EL (cell line): ENCODE measurements at places on chromosomes 5 and 9.

DNA sequence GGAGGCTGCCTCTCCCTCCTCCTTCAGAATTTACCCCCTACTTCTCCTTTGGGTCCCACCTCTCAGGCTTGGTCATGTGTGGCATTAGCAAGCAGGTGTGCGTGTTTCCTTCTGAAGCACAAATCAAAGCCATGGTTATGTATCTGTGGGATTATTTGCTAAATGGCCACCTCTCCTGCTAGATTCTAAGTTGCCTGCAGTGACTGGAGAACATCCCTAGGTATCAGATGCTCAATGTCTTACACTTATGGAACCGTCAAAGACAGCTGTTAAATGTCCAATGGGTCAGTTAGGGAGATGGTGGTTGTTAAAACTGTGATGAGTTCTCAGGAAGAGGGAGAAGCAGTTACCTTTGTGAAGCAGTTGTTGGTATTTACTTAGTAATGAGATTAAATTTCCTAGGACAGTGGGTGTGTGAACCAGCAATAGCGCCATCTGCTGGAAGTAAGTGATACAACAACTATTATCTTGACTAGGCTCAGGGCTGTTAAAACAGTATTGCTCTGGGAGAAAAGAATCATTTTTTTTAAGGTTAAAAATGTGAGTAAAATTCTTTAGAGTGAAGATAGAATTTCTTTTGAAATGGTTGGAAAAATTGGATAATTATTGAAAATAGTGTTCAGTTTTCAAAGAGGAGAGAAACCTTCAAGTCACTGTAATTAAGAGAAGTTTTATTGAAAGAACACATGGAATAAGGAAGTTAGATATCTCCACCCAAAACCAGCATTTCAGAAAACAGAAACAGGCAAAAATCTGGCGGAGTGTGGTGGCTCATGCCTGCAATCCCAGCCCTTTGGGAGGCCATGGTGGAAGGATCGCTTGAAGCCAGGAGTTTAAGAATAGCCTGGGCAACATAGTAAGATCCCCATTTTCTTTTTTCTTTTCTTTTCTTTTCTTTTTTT is 71.3 kb downstream of the TMC1 start:
- DNase-seq: peak; percentile 63

DNA sequence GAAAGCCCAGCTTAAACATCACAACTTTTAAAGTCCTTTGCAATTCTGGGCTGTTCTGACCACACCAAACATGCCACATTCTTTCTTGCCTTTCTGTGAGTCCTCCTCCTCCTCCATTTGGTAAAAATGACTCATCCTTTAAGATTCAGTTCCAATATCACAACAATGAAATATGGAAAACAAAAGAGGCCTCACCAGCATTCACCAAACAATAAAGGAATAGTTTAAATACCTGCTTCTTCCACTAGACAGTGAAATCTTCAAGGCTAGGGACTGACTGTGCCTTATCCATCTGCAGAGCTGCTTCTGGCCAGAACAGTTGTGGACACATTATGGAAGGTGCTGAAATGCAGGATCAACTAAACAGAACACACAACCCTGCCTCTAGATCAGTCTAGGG is 36.0 kb downstream of the NR6A1 start:
- peak; percentile 68 for DNase-seq

DNA sequence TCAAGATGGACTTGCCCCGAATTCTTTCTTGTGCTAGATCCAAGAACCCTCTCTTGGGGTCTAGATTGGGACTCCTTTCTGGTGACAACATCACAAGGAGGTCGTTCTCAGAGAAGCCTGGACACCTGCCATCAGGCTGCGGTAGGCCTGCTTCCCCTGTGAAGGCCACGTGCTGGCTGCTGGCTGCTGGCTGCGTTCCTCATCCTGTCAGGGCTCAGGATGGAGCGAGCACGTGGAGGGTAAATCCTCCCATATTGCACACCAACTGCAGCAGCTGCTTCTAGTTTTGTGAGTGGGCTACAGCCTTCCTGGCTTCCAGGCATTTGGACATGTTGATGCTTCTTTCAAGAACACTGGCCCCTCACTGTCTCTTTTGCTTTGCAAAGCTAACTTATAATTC is 95.6 kb downstream of the HSPA4 start:
- no peak for DNase-seq

DNA sequence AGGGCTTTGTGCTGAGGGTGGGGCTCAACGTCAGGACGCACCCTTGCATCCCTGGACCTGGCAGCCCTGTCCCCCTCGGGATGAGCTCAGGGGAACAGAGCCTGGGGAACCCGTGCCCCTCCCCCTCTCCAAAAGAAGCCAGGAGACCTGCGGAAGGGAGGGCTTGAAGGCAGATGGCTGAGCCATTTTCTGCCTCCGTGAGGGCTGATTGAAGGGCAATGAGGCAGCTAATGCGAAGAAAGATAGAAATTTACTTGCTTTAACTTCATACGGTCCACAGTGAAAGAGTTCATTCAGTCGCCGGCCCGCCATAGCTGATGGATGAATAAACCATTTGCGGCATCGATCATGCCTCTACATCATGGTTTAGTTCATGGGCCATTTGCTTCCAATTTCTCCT is 28.8 kb downstream of the ASS1 start:
- no peak for DNase-seq

- no peak for DNase-seq
Measured at GRCh38 chr5:155299386-155300005, 285.9 kb downstream of the KIF4B start.

- no peak for DNase-seq
Measured at GRCh38 chr5:109566361-109566760, 123.4 kb upstream of the MAN2A1 start.

- no peak for DNase-seq
Measured at GRCh38 chr5:180287868-180288267, 4.0 kb downstream of the MAPK9 start.

- DNase-seq: peak; percentile 68
Measured at GRCh38 chr5:118791926-118792734, 196.2 kb downstream of the DTWD2 start.

DNA sequence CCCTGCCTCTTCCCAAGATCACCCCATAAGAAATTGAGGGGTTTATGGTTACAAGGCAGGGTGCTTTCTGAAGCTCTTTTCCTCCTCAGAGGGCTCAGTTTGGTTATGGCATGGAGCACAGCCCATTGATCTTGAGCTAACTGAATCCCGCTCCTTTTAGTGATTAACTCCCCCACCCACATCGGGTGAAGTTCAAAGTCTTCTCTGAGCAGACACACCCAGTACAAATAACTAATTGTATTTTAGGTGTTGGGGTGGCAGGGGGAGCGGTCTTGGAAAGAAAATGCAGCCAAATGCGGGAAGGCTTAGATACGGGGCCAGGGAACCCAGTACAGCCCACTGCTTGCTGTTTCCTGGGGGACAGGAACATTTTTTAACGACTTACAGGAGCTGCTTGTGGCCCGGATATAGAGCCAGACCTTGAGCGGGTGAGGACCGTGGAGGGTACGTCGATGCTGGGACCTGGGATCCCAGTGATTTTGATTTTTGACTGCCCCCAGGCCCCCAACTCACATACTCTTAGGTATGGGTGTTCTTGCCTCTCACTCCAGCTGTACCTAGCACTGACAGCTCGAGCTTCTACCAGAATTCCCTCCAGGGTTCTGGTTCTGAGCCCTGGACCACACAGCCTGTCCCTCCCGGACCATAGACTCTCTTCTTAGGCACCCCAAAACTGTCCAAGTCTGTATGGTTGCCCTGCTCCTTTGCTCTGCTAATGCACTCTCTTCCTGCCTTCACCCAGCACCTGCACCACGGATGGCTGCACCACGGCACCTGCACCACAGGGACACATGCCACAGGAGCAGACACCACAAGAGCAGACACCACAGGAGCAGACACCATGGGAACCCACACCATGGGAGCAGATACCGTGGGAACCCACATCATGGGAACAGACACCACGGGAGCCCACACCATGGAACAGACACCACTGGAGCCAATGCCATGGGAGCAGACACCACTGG is 18.3 kb upstream of the RXRA start:
- DNase-seq: no peak

DNA sequence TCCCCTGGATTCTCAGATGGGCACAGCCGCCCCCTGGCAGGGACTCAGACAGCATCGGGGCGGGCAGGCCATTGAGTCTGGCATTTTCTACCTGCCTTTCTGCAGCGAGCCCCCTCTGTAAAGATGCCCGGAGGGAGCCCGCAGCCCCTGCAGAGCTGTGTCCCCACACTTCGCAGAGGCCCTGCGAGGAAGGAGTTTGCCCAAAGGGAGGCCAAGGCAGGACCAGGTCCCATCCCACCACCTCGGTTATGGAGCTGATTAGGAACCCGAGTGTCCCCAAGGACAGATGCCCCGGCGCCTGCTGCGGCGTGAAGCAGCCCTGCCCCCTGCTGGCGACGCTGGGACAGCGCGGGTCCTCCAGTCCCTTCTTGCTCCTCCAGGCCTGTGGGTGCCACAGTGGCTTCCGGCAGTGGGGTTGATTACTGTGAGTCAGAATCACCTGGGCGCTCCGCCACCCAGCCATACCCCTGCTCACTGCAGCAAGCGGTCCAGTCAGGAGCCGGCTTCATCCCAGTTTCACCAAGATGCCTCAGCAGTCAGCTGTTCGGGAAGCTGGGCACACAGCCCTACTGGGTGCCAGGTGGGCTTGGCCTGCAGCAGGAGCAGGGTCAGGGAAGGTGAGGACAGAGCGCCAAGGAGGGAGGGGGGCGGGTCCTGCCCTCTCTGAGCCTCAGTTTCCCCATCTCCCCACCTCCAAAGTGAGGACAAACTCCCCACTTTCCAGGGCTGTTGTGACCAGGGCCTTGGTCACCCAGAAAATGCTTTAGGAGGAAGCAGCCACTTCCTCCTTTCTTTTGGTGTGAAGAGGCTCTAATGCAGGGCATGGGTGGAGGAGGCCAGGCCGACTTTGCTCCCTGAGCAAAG is 117.2 kb downstream of the RXRA start:
- DNase-seq: peak; percentile 89

DNA sequence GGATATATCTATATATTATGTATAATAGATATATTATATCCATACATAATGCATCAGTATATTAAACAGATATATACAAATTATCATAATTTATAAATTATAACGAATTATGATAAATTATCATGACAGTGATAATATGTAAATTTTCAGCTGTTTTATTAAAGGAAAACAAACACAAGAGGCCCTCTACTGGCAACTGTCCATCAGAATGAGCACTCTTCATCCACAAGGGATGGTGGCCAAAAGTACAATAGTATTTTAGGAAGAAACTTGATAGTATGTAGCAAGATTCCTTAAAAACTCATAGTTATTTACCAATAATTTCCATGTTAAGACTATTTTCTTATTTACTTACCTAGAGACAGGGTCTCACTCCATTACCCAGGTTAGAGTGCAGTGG is 113.3 kb upstream of the LPAR1 start:
- DNase-seq: no peak

DNA sequence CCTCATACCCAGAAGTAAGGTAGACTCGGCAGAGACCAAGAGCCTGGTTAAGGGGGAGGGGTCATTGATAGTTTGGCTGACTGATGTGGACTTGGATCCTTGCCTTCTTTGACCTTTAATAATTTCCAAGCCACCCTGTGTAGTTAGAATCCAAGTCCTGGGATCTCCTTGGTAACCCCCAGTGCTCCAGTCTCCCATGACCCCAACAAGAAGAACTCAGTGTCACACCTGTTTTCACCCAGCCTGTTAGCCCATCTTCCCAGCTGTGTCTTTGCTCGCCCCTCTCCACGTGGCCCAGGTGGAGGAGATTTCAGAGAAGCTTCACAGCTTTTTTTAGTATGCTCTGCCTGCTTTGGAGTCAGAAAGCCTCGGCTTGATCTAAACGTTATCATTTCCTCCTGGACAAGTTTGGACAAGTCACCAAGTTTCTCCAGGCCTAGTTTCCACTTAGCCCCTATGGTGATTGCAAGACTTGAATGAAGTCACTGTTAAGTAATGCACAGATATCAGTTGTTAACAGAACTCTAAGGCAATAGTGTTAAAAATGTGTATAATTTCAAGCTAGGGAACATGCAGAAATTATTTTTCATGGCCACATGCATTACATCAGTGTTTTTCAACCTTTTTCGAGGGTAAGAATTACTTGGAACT is 170.0 kb downstream of the TMEM38B start:
- DNase-seq: no peak

GRCh38 chr9:13552606-13553215 is 273.2 kb upstream of the MPDZ start:
- DNase-seq: no peak

DNA sequence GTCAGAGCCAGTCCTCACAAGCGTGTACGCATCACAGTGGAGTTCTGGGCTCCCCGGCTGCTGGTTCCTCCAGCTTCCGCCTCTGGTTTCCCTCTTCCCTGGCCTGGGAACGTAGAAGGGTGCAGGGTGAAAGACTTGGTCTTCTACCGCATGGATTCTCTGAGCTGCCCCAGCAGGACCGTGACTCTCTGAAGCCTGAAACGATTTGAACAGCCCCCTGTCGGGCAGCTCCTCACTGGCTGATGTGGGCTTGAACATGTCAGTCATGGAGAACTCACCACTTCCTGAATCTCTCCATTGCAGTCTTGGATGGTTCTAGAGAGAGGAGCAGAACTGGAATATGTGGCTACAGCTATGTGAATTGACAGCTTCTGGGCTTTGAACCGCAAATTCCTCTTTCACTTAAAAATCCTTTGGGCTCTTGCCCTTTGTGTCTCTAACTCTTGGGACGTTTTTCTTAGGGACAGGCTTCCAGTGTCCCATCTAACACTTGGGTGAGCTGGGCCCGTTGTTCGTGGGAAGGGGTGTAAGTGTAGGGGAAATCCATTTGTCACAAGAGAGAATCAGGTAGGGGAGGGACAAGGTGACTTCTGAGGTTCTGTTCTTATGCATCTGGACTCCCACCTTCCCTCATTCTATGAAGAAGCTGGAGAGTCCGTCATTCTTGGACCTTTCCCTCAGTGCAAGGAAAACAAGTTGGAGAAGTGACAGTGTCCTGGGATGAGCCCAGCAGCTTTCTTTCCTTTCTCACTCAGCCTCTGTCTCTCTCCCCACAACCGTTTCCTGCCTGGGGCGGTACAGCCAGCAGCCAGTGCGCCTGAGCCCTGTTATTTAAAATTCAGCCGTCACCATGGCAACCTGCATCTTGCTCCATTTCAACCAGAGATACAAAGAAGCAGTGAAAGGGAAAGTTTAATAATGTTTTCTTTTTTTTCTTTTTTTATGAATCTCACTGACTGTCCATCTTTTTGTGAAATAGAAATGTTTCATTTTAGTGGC is 84.7 kb downstream of the PTTG1 start:
- DNase-seq: peak; percentile 21

DNA sequence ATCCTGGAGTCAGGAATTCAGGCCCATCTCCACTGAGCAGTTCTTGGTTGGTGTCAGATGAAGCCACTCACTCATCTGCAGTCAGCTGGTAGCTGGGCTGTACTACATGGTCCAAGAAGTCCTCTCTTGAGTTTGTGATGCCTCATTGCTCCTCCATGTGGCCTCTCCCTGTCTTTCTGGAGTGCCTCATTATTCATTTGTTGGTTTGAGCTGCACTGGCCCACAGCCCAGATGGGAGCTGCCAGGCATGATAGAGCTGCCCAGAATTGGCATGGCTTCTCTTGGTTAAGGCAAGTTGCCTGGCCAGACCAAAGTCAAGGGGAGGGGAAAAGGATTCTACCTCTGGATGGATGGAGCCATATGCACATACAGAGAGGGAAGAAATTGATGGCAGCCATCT is 8.0 kb downstream of the PTCD2 start:
- peak; percentile 46 for DNase-seq
